ENCODE measurements at places on chromosomes 2 and 18.
A peak's percentile ranks its signal among the peaks of the same experiment; 100 is the strongest.

GRCh38 chr2:134370655-134371445 lies 117.0 kb downstream of the MGAT5 start:
- DNase-seq = no peak

GRCh38 chr2:75594596-75594995 lies 33.9 kb upstream of the EVA1A start:
- DNase-seq = no peak

GRCh38 chr18:13175266-13175665 lies 43.3 kb upstream of the LDLRAD4 start:
- no peak for DNase-seq

DNA sequence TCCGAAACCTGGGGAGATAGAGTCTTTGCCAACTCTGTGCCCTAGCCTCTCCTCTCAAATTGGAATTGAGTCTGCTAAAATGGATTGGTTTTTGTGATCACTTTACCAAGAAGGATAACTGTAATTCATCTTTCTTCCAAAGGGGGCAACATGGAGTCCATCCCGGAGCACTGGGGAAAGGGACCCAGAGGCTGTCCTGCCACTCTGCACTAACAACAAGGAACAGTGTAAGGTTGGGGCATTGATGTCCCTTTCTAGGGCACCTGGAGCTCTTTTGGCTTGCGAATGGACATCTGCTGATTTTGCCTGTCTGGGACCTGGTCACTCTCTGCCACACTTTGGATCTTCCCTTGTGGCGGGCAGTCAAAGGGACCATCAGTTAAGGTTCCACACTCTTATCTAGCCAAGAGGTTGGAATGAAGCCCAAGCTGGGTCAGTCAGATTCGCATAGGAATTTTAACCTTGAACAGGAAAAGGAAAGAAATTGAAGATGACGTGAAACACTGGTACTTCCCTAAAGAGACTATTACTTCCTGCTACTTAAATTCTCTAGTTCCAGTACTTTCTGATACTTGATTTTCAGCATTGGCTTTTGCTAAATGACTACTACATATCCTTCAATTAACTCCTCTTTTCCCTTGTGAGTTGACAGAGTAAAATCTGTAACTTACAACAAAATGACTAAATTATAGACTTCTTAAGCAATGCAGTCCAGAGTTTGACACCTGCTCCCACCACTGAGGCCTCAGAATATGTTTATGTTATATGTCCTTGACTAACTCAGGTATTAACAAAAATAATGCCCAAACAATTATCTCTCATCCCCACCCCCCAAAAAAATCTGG lies 64.7 kb upstream of the KLF7 start:
- no peak for DNase-seq

- no peak for DNase-seq
These were observed 31.3 kb downstream of the NIFK start for GRCh38 chr2:121705390-121705789.

GRCh38 chr2:96669539-96670215 lies 27.1 kb downstream of the FER1L5 start:
- no peak for DNase-seq

DNA sequence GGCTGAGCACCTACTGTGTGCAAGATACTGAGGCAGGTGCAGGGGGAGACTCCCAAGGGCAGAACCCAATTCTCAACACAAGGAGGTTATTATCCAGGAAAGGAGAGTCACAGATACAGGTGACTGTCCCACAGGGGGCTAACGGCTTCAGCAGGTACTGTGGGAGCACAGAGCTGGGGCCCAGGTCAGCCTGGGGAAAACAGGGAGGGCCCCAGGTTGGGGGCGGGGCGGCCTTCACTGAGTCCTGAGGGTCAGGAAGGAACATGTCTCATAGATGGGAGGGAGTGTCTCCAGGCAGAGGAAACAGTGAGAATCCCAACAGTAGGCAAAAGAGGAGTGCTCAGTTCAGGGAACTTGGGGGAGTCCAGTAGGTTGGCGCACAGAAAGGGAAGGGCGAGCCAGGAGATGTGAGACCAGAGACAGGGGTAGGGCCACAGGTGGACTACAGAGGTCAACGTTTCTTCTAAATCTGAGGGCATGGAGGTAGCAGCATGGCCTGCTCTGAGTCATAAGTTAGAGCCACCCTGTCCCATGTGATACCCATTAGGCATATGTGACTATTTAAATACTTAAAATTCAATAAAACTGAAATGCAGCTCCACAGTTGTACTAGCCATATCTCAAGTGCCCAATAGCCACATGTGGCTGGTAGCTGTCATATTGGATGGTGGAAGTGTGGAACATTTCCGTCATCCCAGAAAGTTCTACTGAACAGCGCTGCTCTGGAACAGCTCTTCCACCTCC lies 157.2 kb downstream of the TTC32 start:
- no peak for DNase-seq

- DNase-seq = no peak
These were observed 213.0 kb downstream of the PID1 start for GRCh38 chr2:229057976-229058553.

DNA sequence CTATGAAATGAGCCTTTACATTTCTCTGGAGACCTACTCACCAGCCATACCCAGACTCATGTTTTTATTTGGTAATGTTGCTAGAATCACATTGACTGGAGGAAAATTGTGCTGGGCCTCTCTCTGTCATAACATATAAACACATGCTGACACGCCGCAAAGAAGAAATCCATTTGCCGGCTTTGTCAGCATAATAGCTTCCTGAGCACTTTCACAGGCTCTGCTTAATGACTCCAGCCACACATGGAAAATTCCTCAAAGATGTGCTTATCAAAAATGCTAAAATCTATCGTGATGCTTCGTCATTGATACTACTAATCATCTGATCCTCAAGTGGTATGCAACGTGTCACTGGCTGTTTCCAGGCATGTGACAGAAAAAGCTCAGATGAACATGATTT lies 63.1 kb downstream of the RND3 start:
- DNase-seq = no peak

DNA sequence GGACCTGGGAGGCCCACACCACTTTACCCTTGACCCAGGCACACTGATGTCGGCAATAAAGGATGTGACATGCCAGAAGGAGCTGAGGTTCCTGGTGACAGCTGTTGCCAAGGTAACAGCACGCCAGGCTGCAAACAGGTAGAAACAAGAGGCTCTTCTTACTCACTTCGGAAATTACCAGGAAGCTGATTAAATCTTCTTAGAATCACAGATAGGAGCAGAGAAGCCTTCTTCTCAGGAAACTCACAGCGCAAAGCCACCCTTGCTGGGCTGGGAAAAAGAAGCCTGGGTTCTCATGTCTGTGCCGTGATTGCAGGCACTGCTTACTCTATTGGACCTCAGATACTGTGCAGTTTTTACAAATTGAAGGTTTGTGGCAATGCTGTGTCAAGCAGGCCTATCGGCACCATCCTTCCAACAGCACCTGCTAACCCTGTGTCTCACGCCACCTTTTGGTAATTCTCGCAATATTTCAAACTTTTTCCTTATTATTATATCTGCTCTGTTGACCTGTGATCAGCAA lies 61.0 kb upstream of the TAF1B start:
- DNase-seq = peak; percentile 86

DNA sequence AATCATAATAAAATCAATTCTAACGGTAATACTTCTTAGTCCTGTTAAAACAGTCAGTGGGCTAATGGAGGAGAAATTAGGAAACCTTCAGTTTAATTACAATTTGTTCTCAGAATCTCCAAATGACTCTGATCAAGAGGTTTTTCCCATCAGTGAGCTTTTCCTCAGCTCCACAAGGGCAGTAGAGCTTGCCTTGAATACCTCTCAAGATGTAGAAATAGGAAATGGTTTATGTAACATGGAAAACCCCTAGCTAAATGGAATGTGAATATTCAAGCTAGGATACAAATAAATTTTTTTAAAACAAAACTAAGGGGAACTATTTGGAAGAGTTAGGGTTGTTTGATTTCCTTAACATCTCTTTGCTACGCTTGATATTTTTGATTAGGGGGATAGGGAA lies 87.5 kb downstream of the PLEKHM3 start:
- no peak for DNase-seq

DNA sequence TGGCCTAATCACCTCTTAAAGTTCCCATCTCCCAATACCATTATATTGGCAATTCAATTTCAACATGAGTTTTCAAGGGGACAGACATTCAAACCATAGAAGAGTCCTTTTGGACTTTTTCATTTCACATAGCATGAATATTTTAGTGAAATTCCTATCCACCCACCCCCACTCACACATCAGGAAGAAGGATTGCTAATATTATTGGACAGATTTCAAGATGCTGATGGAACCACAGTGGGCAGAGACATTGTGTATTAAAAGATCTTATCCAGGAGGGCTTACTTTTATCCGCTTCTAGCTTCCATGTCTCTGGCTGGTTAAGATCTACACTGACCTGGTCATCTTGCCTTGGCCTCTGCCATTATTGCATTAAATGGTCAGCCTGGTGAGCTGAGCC lies 297.4 kb upstream of the ACVR2A start:
- no peak for DNase-seq

DNA sequence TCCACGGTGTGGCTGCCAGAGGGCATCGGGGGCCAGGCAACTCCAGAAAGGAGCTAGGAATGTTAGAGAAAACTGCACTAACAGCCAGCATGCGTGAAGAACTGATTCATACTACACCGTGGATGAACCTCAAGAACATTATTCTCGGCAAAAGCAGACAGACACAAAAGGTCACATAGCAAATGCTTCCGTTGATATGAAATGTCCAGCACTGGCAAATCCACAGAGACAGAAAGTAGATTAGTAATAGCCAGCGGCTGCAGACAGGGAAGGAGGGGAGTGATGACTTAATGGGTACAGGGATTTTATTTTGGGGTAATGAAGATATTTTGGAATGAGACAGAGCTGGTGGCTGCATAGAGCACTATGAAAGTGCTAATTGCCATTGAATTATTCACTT lies 37.4 kb downstream of the SCTR start:
- DNase-seq = no peak

DNA sequence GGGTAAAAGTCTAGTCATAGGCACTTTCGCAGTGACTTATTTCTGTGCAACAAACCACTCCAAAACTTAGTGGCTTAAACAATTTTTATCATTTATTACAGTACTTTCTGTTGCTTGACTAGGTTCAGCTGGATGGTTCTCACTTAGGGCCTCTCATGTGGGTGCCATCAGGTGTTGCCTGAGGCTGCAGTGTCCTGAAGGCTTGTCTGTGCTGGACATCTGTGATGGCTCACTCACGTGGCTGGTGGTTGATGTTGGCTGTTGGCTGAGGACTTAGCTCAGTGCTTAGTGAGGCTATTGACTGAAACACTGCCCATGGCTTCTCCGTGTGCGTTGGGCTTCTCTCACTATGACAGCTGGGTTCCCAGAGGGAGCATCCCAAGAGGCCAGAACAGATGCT lies 81.4 kb upstream of the GCFC2 start:
- no peak for DNase-seq

- DNase-seq = peak; percentile 65
These were observed 258 bp downstream of the MGAT4A start for GRCh38 chr2:98730707-98731040.

- DNase-seq = no peak
These were observed 532.7 kb downstream of the TDRD15 start for GRCh38 chr2:21656330-21657075.

- DNase-seq = no peak
These were observed 5.1 kb upstream of the BCL11A start for GRCh38 chr2:60558536-60558935.

- no peak for DNase-seq
These were observed 123.9 kb upstream of the DCC start for GRCh38 chr18:52216109-52216508.

DNA sequence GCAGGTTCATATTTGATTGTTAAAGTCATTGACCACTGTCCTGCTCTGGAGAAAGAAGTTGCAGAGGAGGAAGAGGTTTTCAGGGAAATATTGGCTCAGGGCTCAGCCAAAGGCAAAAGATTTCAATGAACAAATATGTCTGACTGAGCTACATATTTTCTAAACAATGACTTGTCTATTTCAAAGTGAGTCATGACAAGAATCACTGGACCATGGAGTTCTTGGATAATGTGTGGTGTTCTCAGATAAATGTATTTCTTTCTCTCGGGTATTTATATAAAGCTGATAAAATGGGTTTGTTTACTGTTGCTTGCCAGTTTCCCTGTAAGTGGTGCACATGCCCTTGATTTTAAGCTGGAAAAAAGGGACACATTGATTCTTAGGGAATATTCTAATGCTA lies 34.3 kb upstream of the RMP24 start:
- no peak for DNase-seq

- DNase-seq = no peak
These were observed 612.0 kb downstream of the IRS1 start for GRCh38 chr2:226187616-226188015.

DNA sequence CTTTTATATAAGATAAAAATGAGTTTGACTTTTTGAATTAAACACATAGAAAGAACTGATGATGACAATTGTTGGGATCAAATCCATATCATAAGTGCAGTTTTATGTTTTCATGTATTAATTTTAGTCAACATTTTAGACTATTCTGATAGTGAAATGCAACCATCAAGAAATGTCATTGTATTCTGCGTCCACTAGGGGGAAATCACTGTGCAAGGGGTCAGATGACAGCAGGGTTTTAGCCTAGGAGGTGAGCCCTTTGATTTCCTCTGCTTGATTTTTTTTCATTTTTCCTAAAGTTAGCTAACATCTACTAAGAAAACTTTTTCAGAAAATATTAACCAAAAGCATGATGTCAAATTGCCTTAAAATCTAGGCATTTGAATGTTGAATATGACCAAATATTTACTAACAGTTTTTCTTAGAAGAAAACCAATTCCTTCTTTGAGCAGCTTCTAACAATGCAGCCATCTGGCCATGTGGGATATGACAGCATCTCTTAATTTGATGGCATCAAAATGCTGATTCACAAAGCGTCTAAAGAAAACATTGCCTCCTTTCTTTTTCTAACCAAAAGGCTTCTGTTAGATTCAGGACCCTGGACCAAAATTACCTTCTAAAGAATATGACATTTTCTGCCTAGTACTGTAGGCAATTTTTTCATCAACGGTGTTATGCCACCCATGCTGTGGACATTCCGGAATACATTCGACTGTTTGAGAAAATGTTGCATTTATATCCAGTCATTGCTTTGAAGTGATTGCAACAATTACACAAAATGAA lies 141.5 kb downstream of the SPHKAP start:
- DNase-seq = no peak

- DNase-seq = no peak
These were observed 39.1 kb downstream of the CAPN13 start for GRCh38 chr2:30768036-30768686.

- DNase-seq = no peak
These were observed 10.1 kb downstream of the CYP26B1 start for GRCh38 chr2:72137498-72138010.

DNA sequence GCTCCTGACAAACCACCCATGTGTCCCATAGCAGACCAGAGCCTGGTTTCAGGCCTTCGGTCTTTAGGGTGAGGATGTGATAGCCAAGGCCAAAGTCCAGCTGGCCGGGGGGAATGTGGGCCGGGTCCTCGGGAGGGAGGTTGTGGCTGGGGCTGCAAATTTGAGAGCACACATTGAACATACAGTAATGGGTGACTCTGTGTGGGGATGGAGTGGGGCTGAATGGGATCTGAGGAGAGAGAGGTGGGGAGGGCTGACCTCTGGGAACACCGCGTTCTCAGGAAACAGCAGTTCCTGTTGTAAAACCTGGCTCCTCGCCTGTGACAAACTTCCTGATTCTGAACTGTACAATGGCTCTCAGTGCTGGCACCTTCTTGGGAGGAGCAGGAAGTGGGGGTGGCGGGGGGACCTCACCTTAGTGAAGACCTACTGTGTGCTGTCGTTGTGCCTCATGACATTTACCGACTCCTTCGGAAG lies 48.8 kb downstream of the MCFD2 start:
- no peak for DNase-seq

- no peak for DNase-seq
These were observed 23.9 kb downstream of the MYO3B start for GRCh38 chr2:170201734-170202393.

- no peak for DNase-seq
These were observed 11.5 kb downstream of the PPP1R7 start for GRCh38 chr2:241161646-241162281.
